GM19239 (cell line): ENCODE measurements at places on chromosomes 7 and 10.

GRCh38 chr7:112743811-112744210, 46.4 kb downstream of the TMEM168 start:
- DNase-seq, result no peak

DNA sequence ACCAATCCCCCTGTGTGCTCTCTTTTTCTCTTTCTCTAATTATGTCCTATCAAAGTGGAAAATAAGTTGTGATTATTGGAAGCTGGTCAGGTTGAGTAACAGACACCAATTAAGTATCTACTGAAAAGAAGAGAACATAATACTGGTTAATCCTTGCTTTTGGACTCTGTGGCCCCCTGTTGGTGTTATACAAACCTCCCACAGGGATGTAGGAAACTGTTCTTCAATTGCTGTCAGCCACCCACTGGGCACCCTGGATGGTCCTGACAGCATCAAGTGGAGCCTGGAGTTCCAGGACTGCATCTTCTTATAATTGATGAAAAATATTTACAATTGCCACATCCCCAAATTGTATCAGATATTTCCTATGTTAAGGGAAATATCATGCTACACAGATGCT, 939.7 kb downstream of the KCNMA1 start:
- no peak for DNase-seq

DNA sequence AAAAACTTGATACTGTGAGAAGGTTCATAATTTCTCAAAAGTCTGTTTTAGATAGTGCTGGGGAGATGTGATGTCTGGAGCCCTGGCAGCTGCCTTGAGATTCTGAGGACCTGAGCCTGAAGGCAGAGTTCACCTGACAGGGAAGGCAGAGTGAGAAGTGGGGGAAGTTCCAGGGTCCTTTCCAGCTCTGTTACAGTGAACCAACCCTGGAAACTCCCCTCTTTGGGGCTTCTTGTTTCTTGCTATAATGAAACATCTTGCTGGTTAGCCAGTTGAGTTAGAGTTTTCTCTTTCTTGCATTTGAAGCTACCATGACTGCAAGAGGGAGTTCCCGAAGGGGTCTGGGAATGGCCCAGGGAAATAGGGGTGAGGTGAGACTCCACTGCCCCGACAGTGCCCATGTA, 158.9 kb upstream of the TNRC18 start:
- no peak for DNase-seq

GRCh38 chr7:8435590-8436545, 2.5 kb downstream of the NXPH1 start:
- DNase-seq, result no peak

- no peak for DNase-seq
Observed at GRCh38 chr10:132906836-132907235, 35.5 kb downstream of the CFAP46 start.

GRCh38 chr10:108913300-108913699, 1010.0 kb downstream of the XPNPEP1 start:
- DNase-seq, result no peak

GRCh38 chr7:101066833-101067177, 18.5 kb upstream of the TRIM56 start:
- DNase-seq, result no peak

DNA sequence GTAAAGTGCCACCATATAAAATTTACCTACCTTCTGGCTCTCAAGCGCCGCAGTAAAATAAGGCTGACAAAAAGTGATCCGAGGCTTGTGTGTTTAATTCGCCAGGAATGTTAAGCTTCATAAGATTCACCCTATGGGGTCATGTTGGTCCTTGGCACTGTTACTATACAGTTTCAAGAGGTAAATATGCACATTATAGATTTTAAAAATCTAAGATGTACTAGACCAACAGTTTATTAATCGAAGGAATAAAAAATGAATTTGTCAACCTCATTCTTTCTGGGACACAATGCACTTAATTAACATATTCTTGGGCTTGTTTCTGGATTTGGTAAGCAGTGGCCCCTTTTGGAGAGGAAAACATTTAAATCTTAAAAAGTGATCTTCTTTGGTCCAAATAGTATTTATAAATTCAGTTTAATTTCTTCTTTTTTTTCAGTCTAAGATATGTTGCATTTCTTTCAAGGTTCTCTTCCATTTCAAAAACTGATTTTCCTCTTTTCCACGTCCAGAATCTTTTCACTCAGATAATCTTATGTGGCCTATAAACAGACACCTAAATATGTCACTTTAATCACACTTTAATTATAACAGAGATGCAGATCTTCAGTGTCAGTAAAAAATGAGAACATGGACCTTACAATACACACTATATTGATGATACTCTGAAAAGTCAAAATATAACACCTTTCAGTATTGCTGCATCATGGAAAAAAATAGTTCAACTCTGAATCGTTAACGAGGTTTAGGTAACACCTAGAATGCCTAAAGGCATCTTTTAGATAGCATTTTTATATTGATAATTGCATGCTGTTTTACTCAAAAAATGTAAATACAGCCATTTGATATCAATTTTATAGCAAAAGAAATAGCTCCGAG, 3.8 kb upstream of the SKIDA1 start:
- DNase-seq, result no peak

DNA sequence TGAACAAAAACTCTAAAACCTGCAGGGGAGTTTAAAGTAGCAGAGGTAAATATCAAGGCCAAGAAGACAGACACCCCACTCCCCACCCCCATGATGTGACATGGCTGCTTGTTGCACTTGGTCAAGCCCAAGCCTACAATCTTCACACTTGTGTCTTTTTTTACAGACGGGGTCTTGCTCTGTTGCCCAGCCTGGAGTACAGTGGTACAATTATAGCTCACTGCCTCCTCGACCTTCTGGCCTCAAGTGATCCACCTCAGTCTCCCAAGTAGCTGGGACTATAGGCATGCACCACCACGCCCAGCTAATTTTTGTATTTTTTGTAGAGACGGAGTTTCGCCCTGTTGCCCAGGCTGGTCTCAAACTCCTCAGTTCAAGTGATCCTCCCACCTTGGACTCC, 71.9 kb upstream of the CYTH3 start:
- no peak for DNase-seq

GRCh38 chr7:40509287-40509996, 374.6 kb downstream of the SUGCT start:
- DNase-seq, result no peak

DNA sequence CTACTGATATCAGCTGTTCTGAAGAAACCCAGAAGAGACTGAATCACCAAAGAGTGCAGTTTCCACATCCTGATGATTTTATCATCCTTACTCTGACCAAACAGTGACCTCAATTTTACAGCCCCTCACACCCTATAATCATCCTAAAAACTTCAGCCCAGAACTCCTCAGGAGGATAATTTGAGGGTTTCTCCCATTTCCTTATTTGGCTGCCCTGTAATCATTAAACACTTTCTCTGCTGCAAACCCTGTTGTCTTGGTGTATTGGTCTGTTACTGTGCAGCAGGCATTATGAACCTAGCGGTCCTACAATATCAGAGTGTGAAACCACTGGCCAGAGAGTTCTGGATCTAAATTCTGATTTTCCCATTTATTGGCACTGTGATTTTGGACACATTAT, 141.7 kb downstream of the PCLO start:
- no peak for DNase-seq
